Activated CD4-positive, CD25-positive, alpha-beta regulatory T cell (primary cell): ENCODE measurements at places on chromosomes 2 and 18.

DNA sequence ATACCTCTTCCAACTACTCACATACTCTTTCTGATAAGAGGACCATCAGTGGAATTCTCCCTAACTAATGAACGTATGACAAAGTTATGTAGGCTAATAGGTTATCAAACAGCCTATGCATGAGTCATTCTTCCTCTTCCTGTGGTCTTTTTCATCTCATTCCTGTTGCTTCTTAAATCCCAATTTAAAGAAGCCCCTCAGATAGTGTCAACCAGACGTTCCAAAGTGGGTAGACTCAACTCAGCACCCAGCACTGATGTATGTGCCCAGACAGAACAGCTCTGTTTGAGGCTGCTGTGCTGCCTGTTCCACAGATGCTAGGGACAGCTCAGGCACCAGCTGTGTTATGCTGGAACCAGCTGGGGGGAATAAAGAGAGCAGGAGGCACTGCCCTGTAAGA lies 52.6 kb downstream of the CXCR4 start:
- no peak for DNase-seq

DNA sequence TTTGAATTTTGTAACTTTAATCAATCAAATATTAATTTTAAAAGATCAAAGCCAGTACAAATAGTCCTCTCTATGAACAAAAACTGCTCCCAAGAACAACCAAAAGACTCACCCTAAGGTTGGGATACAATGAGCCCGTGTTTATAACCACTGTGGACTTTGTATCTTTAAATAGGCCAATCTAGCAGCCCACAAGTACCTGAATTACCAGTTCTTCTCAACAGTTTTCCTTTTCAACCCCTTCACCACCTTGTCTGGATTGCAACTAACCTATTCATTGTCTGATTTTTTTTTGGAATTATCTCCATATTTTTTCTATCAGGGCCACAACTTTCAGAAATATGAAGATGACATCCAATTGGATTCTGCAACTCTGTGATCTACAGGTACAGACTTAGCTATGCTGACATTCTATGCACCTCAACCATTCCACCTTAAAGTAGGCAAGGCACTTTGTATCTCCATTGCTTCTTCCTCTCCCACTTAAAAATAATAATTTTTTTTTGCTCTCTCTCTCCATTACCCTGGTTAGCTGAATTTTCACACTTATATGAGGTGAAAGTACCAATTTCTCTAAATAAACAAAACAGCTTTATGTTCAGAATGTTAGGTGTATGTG lies 81.9 kb upstream of the MAPRE2 start:
- DNase-seq, result no peak

GRCh38 chr2:241948901-241949735 lies 79.6 kb downstream of the RTP5 start:
- DNase-seq, result no peak

- DNase-seq, result no peak
These were observed 241.5 kb downstream of the SATB2 start for GRCh38 chr2:199216253-199216652.

DNA sequence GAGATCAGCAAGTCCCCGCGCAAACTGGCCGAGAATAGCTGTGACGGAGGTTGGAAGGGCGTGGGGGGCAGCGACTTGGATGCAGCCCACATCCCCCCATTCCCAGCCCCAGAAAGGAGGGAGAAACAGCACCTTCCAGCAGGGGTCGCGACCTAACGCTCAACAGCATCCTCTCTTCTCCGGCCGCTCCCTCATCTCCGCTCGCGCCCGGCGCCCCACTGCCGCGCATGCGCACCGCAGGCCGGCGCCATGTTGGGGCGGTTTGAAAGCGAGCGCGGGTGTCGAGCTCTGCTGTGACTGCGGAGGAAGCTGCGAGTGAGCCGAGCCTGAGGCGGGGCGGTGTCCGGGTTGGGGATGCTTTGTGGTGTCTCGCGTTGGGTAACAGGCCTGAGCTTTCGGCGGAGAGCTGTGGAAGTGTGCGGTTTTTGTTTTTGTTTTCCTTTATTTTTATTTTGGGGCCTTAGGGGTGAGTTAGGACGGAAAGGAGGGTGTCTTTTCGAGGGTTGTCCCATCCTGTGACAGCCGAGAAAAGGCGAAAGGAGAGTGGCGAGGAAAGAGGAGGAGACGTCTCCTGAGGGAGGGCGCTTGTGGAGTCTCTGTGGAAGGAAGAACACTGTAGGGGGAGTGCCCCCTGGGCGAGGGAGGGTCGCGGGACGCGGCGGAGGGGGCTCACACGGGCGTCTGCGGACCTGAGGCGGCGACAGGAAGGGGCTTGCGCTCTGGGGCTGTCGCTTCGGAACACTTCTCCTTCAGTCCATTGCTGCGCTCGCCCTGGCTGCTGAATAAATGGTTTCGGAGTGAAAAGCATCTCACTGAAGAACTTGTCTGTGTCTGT lies at the start of the genes C18orf54 and STARD6:
C18orf54 (plus strand) TSS at position 247 of the 835 bp plus-strand sequence. CDS start 2,667 bp downstream, outside the sequence.
STARD6 (minus strand) TSS at position 199 of the 835 bp plus-strand sequence. CDS start 3,285 bp downstream, outside the sequence.
- DNase-seq, result peak; percentile 84

- DNase-seq, result no peak
These were observed 34.8 kb upstream of the IL1R1 start for GRCh38 chr2:102107741-102108070.

DNA sequence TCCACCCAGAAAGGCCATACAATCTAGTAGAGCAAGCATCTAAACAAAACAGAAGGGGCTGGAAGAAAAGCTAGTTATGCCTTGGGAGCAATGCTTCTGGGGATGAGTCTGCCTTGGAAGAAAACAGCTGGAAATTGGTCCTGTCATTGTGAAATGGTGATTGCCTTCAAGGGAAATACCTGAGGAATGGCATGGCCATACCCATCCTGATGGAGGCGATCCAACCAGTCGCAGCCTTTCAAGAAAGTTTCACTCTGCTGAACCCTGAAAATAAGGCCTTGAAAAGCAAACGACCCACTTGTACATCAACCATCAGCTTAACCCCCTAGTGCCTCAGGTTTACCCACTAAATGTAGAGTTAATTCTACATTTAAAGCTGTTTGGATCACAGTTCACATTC lies 72.6 kb upstream of the PID1 start:
- no peak for DNase-seq

DNA sequence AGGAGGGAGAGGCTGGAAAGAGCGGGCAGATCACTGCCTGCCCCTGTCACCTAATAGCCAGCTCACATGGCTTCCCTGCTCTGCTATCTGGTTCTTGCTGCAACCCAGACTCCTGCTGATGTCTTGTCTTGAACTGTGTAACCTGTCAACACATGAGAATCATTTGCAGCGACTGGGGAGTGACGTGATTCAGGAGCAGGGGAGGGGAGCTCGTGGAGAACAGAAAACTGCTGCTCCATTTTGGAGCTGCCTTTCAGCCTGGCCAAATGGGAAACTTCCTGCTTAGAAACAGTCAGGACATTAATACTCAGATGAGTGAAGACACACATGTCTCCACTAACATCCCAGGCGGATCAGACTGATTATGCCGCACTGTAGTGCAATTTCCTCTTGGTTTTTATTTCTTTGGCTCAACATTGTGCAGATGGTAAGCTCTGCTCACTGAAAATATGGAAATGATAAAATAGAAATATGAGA lies 38.1 kb downstream of the RPL37A start:
- DNase-seq, result no peak

GRCh38 chr18:47586418-47587070 lies 335.1 kb upstream of the SKOR2 start:
- DNase-seq, result no peak

- DNase-seq, result no peak
These were observed 21.5 kb downstream of the SLC4A3 start for GRCh38 chr2:219648963-219649362.

DNA sequence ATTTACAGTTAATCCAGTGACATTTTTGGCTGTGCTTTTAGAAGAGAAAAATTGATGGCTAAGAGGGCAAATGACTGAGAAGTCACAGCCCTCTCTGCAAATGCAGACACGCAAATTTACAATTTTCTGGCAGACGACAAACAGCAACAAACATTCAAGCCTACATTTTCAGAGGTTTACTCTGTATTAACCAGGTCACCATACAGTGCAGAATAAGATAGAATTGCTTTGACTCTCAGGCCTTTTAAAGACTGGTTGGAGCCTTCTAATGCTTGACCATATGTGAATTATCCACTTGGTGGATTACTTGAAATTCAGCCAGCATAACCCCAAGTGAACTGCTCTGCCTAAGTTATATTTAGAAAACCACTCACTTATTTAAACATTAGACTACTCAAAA lies 280.9 kb upstream of the STON1 start:
- no peak for DNase-seq

DNA sequence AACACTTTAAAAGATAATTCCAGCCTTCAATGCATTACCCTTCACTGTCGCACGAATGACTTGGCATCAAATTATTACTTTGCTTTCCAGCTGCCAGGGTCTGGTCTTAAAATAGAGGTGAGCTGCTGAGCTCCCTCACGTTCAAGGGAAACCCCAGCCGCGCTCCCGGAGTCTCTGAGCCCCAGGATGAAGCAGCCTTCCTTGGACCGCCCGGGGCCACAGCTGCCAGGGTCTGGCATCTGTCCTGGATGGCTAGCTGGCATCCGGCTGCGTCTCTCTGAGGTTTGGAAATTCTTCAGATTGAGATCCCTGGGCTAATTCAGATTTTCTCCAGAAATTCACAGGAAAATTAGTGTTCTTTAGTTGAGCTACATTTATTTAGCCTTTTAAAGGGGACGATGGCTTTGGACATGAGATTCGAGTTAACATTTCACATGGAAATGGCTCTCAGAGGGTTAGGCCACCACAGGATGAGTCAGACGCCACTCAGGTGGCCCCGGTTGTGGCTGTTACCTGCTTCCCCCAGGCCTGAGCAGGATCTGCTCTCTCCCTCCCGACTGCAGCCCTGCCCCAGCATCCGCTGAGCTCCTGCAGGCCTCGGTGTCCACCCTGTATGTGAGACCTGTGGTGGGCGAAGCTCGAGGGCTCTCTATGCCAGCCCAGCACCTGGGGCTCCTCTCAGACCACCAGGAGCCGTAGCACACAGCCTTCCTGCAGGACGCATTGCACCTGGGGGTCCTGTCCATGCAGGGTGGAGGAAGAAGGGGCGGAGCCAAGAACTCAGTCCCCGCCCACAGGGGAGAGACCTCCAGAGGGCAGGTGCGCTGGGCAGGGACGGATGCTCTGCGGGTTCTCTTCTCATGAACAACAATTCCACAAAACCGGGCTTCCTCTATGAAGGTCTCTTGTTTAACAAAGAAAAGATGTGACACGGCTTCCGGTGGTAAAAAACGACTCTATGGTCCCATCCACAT lies 255.5 kb downstream of the TWIST2 start:
- no peak for DNase-seq

DNA sequence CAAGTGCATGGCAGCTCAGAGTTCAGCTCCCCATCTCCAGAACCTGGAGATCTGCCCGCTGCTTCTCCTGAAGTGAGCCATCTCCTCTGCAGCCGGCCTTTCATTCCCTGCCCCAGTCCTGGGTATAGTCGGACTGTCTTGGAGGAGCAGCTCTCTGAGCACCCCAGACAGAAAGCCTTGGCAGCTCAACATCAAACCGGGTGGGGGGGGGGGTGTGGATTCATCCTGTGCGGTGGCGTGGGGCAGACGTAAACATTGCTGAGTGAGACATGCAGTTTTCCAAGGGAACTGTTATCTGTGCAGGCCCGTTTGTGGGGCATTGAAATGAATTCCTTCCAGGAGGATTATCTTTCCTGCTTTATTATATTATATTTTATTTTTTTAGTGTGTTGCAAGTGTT lies 125.9 kb upstream of the MYCN start:
- DNase-seq, result no peak

DNA sequence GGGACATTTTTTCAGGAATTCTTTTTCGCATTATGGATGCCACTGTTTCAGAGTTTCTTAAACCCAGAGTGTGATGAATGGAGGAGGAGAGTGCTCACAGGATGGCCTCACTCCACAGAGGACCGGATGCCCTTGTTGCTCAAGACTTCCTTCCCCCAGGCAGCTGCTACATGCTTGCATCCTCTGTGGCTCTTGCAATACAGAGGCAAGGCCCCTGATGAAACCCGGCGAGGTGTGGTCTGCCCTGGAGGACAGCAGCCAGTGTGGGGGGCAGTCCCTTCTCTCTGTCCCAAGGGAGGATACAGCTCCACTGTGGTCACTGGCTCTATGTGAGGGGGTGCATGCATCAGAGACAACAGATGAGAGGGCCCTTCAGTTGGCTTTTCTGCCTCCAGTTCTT lies 109.6 kb downstream of the SH3RF3 start:
- no peak for DNase-seq

GRCh38 chr2:103448495-103448894 lies 686.7 kb downstream of the TMEM182 start:
- DNase-seq, result no peak

DNA sequence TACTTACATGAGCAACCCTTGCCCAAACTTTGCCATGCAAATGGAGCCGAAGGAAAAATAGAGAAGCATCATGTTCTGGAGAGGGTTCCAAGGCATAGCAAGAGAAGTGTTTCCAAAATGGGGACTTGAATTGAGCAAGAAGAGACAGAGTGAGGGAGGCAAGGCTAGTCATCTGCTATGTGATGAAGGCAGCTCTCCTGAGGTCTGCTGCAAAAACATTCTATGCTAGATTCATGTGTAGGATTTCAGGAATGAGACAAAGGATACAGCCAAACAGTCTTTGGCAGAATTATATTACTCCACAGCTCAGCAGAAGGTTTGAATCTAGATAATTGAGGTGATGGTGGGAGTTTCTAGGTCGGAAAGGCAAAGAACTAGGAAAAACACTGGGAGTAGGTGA lies 24.1 kb upstream of the MRPL19 start:
- no peak for DNase-seq

DNA sequence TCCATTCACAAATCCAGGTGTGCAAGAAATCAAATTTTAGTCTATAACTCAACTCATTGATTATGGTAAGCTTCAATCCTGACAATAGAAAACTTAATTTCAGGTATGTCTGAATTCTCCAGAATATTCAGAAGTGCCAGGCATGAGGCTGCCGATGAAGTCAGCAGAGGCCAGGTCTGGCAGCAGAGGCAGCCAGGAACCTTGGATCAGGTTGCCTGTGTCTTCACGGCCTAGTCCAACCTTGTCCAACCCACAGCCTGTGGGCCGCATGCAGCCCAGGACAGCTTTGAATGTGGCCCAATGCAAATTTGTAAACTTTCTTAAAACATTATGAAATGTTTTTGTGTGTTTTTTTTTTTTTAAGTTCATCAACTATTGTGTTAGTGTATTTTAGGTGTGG lies 46.9 kb upstream of the ASPRV1 start:
- no peak for DNase-seq

- no peak for DNase-seq
These were observed 28.1 kb upstream of the PNPT1 start for GRCh38 chr2:55721596-55722215.

DNA sequence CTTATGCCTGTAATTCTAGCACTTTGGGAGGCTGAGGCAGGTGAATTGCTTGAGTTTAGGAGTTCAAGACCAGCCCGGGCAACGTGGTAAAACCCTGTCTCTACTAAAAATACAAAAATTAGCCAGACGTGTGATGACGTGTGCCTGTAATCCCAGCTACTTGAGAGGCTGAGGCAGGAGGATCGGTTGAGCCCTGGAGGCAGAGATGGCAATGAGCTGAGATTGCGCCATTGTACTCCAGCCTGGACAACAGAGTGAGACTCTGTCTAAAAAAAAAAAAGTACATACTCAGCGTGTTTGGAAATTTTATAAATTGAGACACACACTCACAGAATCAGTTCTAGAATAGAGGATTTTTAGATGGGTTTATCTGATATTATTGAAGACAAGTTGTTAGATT lies 17.1 kb upstream of the GIGYF2 start:
- DNase-seq, result no peak

GRCh38 chr2:43444989-43445645 lies 150.7 kb downstream of the THADA start:
- DNase-seq, result no peak

GRCh38 chr2:38592951-38593350 lies 9.8 kb downstream of the HNRNPLL start:
- no peak for DNase-seq
